ENCODE measurements at places on chromosomes 13 and 19.

DNA sequence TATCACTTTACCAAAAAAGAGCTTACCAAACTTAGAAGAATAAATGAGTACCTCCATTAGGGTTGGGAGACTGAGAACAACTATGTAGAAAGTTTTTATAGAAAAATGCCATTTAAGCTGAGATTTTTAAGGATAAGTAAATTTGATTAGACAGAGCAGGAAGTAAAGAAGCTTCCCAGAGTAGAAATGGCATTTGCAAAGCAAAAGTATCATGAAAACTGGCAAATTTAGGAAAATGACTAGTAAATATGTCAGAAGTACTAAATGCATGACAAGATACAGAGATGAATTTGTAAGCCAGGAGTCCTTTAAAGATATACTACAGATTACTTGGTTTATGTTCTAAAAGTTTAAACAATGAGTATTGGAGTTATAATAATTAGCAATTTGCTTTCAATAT is 2581.8 kb downstream of the PCDH9 start:
- no peak for DNase-seq

DNA sequence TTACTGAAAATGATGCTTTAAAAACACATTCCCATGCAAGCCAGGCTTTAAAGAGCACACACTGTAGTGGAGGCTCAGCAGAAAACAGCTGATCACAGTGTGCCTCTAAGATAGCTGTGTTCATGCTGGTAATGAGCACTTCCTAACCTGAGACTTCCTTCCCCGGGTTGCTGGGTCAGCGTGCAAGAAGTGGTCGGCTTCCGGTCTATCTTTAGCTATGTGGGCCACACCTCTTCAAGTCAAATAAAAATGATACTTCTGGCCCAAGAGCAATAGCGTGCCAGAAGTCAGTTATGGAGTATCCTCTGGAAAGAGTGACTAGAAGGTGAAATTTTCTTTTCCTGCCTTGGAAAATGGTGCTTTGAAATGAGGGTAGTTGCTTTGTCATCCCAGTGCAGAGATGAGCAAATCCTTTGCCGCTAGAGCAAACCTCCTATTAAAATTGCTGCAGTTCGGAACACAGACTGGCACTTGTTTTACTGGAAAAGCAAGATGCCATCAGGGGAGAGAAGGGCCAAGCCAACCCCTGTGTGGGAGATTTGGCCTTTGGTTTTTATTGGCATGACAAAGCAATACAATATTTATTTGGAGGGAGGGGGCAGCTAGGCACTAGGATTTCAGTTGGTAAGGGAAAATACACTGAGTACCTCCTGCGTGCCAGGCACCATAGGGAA is 64.2 kb downstream of the ARHGAP35 start:
- peak; percentile 85 for DNase-seq

GRCh38 chr19:1945899-1946298 is 4.9 kb downstream of the CSNK1G2 start:
- DNase-seq = no peak

GRCh38 chr19:45253396-45254027 is 2.4 kb downstream of the MARK4 start:
- no peak for DNase-seq

DNA sequence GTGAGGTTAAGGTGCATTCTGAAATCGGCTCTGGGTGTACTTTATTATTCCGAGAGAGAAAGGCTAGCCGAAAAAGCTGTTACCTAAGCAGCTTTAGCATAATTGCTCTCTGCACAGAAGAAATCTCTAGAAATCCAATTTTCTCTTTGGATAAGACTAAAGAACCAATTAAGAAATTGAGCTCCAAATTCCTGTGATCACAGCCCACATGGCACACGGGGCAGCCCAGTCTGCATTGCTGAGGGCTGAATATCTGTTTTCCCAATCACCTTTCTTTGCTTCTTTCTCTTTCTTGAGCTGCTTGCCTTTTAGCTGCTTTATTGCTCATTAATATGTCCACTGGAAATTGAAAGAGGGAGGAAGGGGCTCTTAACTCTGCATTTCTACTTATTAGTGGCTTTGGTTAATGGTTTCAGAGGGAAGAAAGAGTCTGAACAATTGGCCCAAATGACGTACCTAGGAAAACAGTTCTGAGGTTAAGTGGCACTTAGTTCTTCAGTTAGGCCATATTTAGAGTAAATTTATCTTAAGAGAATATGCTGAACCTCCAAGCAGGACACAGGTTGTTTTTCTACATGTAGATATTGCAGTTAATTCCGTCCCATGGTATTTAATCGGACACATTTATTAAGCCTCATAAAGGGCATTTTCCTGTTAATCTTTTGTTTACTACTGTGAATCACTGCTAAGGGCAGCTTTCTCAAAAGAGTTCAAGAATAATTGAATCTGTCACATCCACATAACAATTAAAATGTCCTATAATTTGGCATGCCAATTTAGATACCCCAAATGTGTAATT is 265.7 kb downstream of the ABCC4 start:
- no peak for DNase-seq

DNA sequence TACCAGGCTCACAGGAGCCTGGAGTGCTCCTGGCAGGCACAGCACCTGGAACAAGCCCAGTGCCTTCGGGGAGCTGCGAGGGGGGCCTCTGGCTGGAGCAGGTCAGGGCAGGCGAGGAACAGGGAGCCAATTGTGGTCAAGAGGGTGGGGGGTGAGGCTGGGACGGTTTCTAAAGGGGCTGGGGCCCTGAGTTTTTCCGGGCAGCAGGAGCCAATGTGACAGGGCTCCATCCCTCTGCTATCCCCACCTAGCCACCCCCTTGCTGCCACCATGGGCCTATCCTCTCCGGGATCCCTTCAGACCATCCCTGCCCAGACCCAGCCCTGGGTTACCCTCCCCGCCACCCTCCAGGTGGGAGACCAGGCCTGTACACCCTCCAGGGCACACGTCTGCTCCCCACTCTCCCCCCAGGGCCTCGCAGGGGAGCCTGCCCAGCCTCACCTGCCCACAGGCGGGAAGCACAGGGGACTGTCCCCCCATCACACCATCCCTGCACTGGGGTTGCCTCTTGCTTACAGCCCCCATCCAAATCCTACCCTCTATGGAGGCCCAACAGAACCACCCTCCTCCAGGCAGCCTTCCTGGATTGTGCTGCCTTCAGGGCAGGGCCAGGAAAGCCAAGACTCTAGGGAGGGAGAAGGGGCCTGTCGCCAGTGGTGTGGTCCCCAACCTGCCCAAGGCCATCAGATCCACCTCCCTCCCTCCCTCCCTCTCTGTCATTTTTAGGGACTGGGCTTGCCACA is 121.0 kb downstream of the URI1 start:
- no peak for DNase-seq

DNA sequence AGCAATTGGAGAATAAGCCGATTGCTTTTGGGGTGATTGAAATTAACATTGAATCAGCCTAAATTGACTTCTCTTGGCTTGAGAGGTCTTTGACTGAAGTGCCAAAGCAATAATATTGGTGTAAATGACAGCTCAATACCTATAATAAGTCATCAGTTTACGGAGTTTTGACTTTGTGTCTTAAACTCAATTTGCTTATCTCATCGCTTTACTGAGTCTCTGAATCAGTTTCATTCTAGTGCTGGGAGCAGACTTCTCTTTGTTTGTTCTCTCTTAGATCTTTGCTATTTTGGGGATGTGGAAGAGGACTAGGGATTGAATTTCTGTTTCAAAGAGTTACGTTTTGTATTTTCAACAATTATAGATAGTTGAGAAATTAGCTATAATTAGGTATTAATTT is 7.1 kb downstream of the RFC3 start:
- DNase-seq = no peak

GRCh38 chr19:57302727-57303401 is 17.4 kb upstream of the ZNF543 start:
- no peak for DNase-seq

GRCh38 chr19:7833225-7834099 is 3.4 kb downstream of the EVI5L start:
- no peak for DNase-seq

DNA sequence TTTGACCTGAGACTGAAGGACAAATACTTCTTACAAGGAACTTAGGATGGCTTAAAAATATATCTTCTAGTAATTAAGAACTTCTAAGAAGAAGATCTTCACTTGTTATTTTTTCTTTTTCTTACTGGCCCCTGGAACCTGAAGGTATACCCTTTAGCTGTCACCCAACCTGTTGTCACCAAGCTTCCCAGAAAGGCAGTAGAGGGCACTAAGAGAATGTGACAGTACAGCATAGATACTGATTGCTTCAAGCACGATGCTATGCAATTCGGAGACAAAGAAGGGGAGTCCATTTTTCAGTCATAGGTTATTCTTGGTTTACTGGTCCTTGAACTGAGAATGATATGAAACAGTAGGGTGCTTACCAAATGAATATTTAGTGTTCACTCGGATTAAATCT is 208.3 kb upstream of the PCDH9 start:
- no peak for DNase-seq

DNA sequence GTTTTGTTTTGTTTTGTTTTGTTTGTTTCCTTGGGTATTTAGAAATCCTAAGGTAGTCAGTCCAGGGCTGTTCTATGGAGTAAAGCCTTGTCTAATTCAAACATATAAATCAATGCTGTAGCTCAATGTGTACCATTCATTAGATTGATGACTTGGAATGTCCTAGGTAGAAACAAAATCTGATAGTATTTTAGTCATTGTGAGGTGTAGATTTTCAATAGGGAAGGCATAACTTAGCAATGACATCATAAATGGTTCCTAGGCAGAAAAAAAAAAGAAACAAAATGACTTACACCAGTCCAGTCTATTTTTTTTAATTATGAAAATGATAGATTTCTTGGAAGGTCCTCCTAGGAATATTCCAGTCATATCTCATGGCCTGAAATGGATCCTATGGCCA is 189.9 kb downstream of the SPRY2 start:
- DNase-seq = no peak

DNA sequence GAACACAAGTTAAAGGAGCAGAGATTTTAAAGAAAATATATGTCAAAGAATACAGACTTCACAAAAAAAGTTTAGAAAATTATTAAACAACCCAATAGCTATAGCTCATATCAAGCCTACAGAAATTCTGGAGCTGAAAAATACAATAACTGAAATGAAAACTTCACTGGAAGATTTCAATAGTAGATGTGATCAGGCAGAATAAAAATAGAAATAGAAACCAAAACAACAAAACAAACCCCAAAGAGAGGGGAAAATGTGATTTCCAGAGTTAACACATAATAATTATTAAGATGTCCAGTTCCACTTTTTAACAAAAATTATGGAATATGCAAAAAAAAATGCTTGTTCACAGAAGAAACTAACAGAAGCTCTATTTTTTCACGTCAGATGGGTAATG is 23.6 kb downstream of the LRRC63 start:
- no peak for DNase-seq

DNA sequence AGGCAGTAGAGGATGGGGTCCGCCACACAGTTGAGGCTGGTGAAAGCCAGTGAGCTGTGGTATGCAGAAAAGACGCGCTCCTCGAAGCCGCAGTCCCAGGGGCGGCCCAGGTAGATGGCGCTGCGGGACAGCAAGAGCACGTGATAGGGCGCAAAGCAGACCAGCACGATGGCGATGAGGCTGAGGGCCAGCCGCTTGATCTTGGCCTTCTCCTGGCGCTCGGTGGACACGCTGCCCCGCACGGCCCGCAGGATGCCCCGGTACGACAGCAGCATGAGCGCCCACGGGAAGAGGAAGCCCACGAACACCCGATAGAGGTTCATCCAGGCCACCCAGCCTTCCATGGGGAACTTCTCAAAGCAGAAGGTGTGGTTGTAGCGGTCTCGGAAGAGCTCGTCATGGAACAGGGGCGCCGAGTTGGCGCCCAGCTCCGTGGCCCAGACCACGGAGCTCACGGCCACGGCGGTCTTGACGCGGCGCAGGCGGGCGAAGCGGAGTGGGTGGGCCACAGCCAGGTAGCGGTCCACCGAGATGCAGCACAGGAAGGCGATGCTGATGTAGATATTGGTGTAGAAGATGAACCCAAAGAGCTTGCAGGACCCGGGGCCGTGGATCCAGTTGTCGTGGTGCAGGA is 6.5 kb upstream of the OPA3 start:
- peak; percentile 61 for DNase-seq

- no peak for DNase-seq
Observed at GRCh38 chr19:40688309-40688708, 2.1 kb downstream of the NUMBL start.

GRCh38 chr13:103772576-103772975 is 706.4 kb upstream of the SLC10A2 start:
- no peak for DNase-seq

- no peak for DNase-seq
Observed at GRCh38 chr19:15291089-15291488, 41.2 kb downstream of the BRD4 start.

- no peak for DNase-seq
Observed at GRCh38 chr19:53634768-53635167, 3.0 kb downstream of the DPRX start.

DNA sequence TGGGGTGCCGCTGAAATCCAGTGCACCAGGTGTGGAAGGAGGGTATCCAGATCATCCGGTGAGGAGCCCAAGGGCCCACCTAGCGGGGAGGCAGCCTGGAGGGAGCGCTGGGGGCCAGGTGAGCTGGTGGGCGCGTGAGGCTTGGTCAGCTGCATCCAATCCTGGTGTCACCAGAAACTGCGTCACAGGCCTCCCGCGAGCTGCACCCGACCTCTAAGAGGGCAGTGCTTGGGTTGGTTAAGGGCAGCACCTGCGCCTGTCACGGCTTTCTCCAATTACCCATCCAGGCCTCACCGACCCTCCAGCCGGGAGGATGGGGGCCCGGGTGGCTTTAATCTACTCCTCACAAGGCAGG is 284 bp downstream of the RNF17 start:
- DNase-seq = no peak

DNA sequence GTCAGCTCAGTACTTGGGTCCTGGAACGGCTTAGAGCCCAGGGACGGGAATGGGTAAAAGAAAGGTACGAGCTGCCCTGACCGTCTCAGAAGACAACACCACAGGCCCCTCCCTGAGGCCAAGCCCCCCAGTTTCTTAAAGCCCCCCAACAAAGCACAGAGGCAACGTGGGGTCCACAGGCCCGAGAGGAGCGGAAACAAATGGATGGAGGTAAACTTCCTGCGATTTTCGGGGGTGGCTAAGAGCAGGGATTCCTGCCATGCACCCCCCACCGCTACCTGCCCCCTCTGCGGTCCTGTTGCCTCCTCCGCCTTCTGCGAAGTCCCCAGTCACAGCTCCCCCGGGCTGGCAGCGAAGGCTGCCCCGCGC is 48.2 kb downstream of the PTPRS start:
- DNase-seq = no peak

- peak; percentile 11 for DNase-seq
Observed at GRCh38 chr19:29812080-29812880, 489 bp downstream of the CCNE1 start.

GRCh38 chr19:56405062-56405461 is 930 bp downstream of the ZNF583 start:
- no peak for DNase-seq

DNA sequence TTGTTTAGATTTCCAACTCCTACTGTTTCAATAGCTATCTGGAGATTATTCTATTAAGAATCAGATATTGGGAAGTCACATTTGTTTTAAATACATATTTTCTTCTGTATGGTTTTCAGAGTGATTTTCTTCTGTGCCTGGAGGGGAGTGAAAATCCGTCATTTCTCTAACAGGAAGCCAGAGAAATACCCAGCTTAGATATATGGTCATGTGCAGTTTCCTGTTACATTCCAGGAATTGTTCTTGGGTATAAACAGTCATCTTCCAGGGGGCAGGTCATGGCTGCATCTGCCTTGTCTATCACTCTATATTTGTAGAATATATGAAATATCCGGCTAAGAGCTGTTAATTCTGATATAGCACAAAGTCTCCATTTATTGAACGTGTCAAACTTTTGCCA is 77.5 kb upstream of the MIR17HG start:
- DNase-seq = no peak
